ENCODE measurements at places on chromosomes 11 and 22.
A peak's percentile ranks its signal among the peaks of the same experiment; 100 is the strongest.

GRCh38 chr11:118227865-118228785 lies 3.3 kb upstream of the JAML start:
- peak; percentile 82 for DNase-seq

DNA sequence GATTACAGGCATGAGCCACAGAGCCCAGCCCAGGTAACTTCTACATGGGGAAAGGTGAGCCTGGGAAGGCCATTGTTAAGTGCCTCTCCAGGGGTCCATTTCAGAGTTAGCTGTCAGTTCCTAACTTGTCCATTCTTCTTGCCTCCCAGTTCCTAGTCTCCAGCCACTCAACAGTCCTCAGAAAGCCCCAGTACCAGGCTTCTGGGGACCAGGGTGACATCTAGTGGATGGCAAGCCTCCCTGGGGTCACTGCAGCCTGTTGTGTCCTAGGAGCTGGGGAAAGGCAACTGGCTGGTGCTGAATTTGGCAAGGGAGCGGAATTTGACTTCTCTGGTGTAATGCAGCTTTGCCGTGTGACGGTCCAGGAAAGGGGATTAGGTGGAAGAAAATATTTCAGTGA lies 2.1 kb downstream of the LGALS12 start:
- DNase-seq, result peak; percentile 63

DNA sequence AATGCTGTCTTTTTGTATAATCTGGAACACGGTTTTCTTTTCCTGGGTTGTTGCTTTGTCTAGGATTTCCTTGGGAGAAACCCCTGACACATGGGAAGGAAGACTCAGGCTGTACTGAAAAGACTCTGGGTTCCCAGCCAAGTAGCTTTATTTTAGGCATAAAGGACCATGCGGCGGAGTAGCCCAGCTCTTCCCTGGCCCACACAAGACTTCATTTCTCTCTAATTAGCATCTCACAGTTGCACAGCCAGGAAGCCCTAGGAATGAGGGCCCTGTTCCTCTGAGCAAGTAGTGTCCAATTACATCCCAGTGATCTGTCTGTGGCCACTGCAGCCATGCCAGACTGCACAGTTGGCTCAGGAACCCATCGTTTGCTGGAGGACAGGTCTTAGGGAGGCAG lies 319.5 kb downstream of the TENM4 start:
- no peak for DNase-seq

GRCh38 chr11:17066691-17067090 lies 10.8 kb downstream of the RPS13 start:
- no peak for DNase-seq

DNA sequence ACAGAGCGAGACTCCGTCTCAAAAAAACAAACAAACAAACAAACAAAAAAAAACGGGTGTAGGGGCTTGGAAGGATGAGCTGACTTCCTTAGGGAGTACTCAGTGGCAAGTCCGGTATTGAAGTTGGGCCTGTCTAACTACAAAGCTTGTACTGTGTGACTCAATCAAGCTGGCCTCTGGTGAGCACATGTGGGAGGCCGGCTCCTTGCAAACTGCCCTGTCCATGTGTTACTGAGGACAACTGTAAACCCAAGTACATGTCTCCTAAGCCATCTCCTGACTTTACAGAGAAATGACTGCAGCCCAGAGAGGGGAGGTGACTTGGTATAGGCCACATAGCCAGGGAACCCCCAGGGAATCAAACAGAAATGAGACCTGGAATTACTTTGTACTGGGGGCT lies 11.6 kb downstream of the RIBC2 start:
- DNase-seq, result no peak

DNA sequence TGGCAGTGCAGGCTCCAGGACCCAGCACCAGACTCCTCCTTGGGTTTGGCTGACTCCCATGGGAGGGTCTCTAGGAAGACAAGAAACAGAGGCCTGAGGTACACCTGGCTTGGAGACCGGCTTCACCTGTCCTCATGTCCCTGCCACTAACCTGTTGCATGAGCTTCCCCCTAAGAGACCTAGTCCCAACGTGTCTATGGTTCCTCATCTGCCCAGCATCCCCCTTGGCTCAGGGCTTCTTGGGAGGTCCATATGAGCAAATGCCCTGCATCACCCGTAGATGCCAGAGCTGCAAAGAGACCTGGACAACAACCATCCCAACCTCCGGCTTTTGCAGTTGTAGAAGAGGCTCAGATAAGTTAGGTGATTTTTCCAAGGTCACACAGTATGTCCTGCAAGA lies 123.5 kb downstream of the BUD13 start:
- no peak for DNase-seq

- peak; percentile 11 for DNase-seq
Observed at GRCh38 chr11:68549789-68550484, 89.4 kb downstream of the PPP6R3 start.

DNA sequence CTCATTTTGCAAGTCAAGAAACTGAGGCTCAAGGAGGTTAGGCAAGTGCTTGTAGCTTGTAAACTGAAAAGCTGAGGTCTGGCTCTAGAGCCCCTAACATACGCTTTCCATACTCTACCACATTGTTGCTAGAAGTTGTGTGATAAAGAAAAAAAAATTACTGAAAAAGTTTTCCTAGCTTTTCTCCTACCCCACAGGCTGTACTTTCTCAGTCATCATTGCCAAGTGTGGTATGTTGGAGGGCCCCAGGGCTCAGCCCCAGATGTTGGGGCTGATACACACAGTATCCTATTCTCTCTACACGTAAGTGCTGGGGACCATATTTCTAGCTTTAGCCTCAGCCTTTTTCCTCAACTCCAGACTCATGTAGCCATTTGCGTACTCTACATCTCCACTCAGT lies 16.0 kb downstream of the KREMEN1 start:
- no peak for DNase-seq

GRCh38 chr11:101738452-101738851 lies 154.6 kb upstream of the TRPC6 start:
- DNase-seq, result no peak

GRCh38 chr11:12086271-12087074 lies 23.9 kb upstream of the MICAL2 start:
- no peak for DNase-seq

GRCh38 chr22:24601217-24602104 lies 1.5 kb upstream of the GGT1 start:
- no peak for DNase-seq

DNA sequence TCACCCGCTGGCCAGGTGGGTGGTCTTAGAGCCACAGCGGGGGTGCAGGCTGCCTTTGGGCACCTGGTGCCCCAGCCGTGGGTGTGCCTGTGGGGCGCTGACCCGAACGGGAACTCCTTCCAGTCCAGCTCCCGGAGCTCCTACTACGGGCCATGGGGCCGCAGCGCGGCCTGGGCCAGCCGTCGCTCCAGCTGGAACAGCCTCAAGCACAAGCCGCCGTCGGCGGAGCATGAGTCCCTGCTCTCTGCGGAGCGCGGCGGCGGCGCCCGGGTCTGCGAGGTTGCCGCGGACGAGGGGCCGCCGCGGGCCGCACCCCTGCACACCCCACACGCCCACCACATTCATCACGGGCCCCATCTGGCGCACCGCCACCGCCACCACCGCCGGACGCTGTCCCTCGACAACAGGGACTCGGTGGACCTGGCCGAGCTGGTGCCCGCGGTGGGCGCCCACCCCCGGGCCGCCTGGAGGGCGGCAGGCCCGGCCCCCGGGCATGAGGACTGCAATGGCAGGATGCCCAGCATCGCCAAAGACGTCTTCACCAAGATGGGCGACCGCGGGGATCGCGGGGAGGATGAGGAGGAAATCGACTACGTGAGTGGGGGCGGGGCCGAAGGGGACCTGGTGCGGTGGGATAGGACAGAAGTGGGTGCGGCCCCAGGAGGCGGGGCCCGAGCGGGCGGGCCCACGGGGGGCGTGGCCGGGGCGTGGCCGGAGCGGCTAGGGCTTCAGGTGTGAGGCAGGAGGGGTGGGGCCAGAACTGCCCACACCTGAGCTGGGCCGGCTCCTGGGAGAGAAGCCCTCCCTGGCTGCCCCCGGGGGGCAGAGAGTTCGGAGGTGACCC lies 91.5 kb downstream of the CACNA1I start:
- peak; percentile 48 for DNase-seq

GRCh38 chr11:110059706-110060463 lies 33.3 kb upstream of the ZC3H12C start:
- DNase-seq, result no peak

- DNase-seq, result no peak
Observed at GRCh38 chr11:72629266-72629665, 45.0 kb downstream of the PDE2A start.

DNA sequence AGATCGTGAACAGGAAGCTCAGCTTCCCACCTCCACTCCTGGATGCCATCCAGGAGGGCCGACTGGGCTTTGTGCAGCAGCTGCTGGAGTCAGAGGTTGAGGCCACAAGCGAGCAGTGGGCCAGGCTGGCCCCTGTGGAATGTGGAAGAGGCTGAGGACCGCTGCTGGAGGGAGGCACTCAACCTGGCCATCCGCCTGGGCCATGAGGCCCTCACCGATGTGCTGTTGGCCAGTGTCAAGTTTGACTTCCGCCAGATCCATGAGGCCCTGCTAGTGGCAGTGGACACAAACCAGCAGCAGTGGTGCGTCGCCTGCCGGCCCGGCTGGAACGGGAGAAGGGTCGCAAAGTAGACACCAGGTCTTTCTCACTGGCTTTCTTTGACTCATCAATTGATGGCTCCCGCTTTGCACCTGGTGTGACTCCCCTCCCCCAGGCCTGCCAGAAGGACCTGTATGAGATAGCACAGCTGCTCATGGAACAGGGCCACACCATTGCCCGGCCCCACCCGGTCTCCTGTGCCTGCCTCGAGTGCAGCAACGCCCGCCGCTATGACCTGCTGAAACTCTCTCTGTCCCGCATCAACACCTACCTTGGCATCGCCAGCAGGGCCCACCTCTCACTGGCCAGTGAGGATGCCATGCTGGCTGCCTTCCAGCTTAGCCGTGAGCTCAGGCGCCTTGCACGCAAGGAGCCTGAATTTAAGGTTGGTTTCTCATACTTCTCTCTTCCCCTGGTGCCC lies 24.9 kb downstream of the ART5 start:
- no peak for DNase-seq

DNA sequence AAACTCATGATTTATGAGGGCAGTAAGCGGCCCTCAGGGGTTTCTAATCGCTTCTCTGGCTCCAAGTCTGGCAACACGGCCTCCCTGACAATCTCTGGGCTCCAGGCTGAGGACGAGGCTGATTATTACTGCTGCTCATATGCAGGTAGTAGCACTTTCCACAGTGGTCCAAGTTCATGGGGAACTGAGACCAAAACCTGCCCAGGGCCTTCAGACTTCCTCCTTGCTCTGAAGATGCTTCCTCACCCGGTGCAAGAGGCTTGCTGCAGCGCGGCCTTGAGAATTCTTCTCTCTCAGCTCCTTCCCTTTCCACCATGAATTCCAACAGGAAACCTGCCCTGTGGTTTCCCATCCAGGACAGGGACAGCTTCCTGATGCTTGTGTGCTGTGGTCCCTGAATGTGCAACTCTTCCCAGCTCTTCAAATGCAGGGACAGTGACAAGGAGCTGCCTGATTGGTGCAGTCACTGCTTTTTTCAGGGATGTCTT lies 53.9 kb downstream of the GGTLC2 start:
- DNase-seq, result no peak

- peak; percentile 97 for DNase-seq
Observed at GRCh38 chr11:535519-536454, at the start of gene HRAS. HRAS (minus strand) TSS chr11:535576.
